ENCODE measurements at places on chromosomes 2 and 18.

- DNase-seq, result no peak
Observed at GRCh38 chr18:63223837-63224236, 95.7 kb downstream of the BCL2 start.

DNA sequence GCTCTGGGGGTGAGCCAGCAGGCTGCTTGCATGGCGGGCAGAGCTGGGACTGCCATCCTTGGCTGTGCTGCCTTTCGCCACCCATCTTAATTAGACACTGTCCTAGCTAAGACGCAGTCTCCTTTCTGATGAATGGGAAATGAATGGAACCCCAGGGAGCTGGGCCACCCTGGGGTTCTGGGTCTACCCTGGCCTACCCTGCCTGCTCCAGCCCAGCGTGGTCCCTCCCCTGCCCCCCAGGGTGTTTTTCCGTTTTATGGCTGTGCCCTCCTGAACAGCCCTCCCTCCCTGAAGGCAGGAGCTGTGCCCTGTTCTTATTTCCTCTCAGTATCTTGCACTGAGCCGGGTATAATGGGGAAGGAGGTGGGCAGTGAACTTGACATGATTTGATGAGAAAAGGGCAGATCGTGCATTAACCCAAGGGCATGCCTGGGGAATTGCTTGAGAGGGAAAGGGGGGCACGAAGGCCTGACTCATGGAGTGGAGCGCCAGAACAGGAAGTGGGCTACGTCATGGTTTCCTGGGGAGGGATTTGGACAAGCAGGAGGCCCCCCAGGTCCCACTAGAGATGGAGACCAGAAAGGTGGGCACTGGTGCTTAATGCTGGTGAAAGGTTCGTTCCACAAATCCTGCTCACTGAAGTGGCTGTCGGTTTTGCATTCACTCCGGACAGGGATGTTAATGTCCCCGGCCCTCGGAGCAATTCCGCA, 165.0 kb downstream of the KLHL29 start:
- no peak for DNase-seq

DNA sequence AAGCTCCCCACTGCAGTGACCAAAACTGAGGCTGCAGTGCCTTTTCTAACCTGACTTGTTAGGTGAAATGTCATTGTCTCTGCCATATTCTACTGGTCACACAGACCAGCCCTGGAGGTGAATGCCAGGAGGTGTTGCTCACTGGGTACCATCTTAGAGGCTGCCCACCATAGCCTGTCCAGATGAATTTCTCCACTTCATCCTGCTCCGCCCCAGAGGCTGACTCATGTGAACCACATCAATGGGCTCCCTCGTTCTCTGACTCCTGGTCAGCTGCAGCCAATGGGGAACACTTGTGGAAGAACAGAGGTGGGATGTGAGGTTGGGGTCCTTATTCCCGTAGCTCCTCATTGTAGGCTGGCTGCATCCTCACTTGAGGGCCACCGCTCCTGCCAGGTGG, 3.4 kb upstream of the NARS1 start:
- no peak for DNase-seq

DNA sequence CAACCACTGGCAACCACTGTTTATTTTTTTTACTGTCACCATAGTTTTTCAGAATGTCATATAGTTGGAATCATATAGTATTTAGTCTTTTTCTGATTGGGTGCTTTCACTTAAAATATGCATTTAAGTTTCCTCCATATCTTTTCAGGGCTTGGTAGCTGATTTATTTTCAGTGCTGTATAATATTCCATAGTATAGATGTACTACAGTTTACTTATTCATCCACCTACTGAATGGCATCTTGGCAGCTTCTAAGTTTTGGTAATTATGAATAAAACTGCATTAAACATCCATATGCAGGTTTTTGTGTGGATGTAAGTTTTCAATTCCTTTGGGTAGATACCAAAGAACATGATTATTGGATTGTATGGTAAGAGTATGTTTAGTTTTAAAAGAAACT, 23.0 kb downstream of the CFAP221 start:
- no peak for DNase-seq

- DNase-seq, result peak; percentile 71
Observed at GRCh38 chr2:118059919-118060478, 28.3 kb upstream of the INSIG2 start.

Data from T-helper 2 cell (primary cell).